ENCODE measurements at places on chromosomes 6 and 20. TPM values are rescaled to one million over a fixed set of nuclear protein-coding genes. Genes with fewer than 3 reads are reported as not detected.

GRCh38 chr6:3803627-3804468 is 45.3 kb upstream of the FAM50B start:
- H3K4me3 ChIP-seq = no peak overlapping the region
- no peaks in the 10 kb centered on the region for H3K27me3 ChIP-seq
- H3K27ac ChIP-seq = no peak overlapping the region
- no peaks in the 10 kb centered on the region for H3K36me3 ChIP-seq

DNA sequence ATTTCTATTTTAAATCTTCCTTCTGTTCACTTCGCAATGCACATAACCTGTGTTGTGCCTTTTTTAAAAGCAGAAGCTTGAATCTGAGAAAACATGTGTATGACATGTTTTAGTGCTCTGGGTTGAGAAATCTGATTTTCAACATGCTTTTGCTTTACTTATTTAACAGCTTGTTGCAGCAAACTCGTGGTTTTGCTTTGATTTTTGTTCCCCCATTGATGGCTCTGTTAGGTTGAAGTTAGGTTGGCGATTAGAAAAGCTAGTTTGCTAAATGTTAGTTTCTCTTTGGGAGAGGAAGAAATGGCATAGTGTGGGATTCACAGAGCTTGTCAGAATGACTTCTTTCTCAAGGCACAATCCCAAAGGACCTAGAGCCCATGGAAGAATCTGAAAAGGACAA is 170.8 kb downstream of the TMEM242 start:
- H3K36me3 ChIP-seq = peaks cover 48% of the 10 kb centered on the region
- DNase-seq = no peak
- H3K27me3 ChIP-seq = no peaks in the 10 kb centered on the region
- H3K27ac ChIP-seq = no peak overlapping the region
- no peak overlapping the region for H3K4me3 ChIP-seq
- peaks cover 22% of the 10 kb centered on the region for H3K4me1 ChIP-seq

DNA sequence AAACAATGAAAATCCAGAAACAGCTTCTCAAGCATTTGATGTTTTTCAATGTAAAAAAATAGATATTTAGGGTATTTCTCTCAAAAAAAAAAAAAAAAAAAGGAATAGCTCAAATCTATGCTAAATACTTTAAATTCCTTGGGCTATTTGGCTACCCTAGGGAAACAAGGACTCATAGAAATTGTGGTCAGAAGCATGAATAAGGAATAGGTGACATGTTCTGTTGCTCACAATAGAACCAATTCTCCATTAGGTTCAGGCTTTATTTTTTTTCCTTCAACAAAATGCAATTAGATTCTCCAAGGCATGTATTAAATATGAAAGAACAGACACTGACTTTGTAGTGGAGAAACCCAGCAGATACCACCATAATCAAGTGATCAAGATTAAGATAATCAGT is 904.3 kb upstream of the FLRT3 start:
- H3K27ac ChIP-seq = no peak overlapping the region
- no peaks in the 10 kb centered on the region for H3K27me3 ChIP-seq
- DNase-seq = no peak
- no peaks in the 10 kb centered on the region for H3K4me1 ChIP-seq

GRCh38 chr6:155188707-155189496 is 74.9 kb upstream of the CLDN20 start:
- peaks cover 59% of the 10 kb centered on the region for H3K36me3 ChIP-seq
- H3K4me1 ChIP-seq = peaks cover 46% of the 10 kb centered on the region
- no peak for DNase-seq
- no peaks in the 10 kb centered on the region for H3K27me3 ChIP-seq
- H3K4me3 ChIP-seq = peak overlapping the region; percentile 26

CD24 gene
- 2.0 TPM for total RNA-seq

LPA gene
- total RNA-seq = not detected
